ENCODE measurements at places on chromosomes 4 and X. TPM values are rescaled to one million over a fixed set of nuclear protein-coding genes. Genes with fewer than 3 reads are reported as not detected.

CTAG1A gene
- not detected for total RNA-seq

PROM1 gene
- total RNA-seq, result 0.47 TPM

- no peak for DNase-seq
These were observed 42.0 kb downstream of the NPFFR2 start for GRCh38 chr4:72073816-72074215.

GRCh38 chr4:3410401-3411135, 31.2 kb upstream of the HGFAC start:
- DNase-seq, result no peak

NKX6-1 gene
- 3.3 TPM for total RNA-seq

DNA sequence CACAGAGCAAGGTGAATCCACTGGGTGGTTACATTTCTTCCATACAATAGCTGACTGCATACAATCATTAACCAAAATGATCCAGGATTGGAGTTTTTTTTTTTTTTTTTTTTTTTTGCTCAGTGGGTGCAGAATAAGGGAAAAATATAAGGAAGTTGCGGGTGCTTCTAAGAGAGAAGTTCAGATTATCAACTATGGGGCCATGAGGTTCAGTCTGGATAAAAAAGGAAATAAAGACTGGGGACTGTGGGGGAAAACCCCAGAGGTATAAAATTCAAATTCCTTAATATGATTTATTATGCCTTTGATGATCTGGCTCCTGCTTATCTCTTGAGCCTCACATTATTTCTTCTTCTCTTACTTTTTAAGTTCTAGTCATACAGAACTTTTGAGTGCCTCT, 5.9 kb upstream of the EIF1AX start:
- no peak for DNase-seq

GPC4 gene
- 25.8 TPM for total RNA-seq

GRCh38 chrX:26914232-26914631, 548.9 kb downstream of the PPP4R3C start:
- DNase-seq, result no peak

GRCh38 chr4:150318527-150318926, 240.3 kb downstream of the DCLK2 start:
- DNase-seq, result no peak
